CD8-positive, alpha-beta T cell (primary cell): ENCODE measurements at places on chromosomes 13 and 19. TPM values are rescaled to one million over a fixed set of nuclear protein-coding genes. Genes with fewer than 3 reads are reported as not detected.

Gene FFAR2
- not detected for total RNA-seq

Gene PTH2
- not detected for total RNA-seq

Gene KPTN
- 5.4 TPM for total RNA-seq

Gene RYR1
- 0.53 TPM for total RNA-seq

Gene SSC5D
- total RNA-seq: 0.36 TPM

Gene CYP2A6
- total RNA-seq: not detected

Gene ZNF208
- total RNA-seq: 1.1 TPM

Gene HIPK4
- total RNA-seq: not detected

Gene MTMR6
- total RNA-seq: 41.9 TPM

Gene ZNF575
- total RNA-seq: 2.4 TPM

- DNase-seq: no peak
These were observed 2.7 kb downstream of the TNPO2 start for GRCh38 chr19:12720851-12721655.

- peak; percentile 23 for DNase-seq
These were observed 17.7 kb downstream of the NFIX start for GRCh38 chr19:13012690-13013608.

DNA sequence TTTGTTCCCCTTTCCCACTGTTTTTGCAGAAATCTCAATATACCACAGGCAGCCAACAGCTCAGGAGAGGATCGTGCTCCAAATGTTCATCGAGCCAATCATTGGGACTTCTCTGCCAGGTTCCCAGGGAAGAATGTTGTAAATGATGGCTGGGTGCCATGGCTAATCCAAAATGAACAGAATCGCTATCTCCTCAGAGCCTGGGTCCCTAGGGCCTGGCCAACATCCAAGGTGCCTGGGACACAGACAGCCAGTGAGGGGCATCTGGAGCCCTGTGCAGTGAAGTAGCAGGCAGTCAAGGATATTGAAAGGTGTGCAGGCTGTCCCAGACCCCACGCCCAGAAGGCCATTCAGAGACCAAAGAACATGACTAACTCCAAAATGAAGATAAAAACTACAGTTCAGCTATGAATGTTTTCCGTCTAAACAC is 37.8 kb downstream of the BRD4 start:
- no peak for DNase-seq

DNA sequence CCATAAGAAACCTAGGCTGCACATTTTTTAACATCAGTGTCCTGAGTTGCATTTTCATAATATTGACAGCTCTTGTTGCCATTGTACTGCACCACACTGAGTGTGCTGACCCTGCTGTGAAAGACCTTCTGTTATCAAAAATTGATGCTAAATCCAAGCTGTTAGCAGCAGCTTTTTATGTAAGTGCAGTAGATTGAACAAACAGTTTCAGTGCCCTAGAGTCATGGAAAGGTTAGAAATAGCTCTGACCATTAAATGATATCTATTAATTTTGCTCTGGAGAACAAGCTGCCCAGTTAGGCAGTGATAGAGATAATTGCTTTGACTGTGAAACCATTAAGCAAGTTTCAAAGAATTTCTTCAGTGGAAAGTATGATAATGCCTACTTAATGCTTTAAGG is 1289.2 kb upstream of the PCDH20 start:
- no peak for DNase-seq

DNA sequence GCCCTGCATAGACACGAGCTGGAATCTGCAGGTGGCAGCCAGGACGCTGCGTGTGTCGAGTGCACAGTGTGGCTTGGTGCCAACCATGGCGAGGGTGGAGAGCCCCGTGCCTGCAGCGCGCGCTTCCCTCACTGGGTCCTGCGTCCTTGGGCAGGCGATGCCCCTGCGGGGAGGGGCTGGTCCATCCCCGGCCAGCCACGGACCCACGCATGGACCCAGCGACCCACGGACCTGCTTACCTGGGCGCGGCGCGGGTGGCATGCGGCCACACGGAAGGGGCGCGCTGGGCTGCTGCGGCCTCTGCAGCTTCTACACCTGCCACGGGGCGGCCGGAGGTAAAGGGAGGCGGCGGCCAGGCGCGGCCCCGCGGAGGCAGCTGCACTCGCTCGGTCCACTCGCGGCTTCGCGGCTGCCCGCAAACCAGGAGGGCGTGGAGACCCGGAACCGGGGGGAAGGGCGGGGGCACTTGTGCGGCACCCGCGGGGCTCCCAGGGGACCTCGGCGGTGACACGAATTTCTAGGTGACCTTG is 569 bp upstream of the MCF2L start:
- peak; percentile 18 for DNase-seq

DNA sequence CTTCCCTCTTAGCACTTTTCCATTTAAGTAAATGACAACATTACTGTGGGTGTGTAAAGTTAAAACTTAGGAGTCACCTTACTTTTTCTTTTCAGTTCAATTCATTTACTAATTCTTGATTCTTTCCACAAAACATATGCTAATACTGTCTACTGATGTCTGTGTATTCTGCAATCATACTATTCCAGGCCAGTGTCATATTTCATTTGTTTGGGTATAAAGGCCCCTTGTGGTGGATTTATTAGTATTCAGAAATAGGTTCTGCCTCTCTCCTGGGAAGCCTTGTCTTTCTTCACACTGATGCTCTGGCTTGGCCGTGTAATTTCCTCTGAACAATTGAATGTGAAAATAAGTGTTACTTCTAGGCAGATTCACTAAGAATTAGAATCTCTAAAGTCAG is 621.9 kb upstream of the SPRY2 start:
- DNase-seq: no peak

- DNase-seq: no peak
These were observed 40.5 kb downstream of the KLF12 start for GRCh38 chr13:74093691-74094090.

DNA sequence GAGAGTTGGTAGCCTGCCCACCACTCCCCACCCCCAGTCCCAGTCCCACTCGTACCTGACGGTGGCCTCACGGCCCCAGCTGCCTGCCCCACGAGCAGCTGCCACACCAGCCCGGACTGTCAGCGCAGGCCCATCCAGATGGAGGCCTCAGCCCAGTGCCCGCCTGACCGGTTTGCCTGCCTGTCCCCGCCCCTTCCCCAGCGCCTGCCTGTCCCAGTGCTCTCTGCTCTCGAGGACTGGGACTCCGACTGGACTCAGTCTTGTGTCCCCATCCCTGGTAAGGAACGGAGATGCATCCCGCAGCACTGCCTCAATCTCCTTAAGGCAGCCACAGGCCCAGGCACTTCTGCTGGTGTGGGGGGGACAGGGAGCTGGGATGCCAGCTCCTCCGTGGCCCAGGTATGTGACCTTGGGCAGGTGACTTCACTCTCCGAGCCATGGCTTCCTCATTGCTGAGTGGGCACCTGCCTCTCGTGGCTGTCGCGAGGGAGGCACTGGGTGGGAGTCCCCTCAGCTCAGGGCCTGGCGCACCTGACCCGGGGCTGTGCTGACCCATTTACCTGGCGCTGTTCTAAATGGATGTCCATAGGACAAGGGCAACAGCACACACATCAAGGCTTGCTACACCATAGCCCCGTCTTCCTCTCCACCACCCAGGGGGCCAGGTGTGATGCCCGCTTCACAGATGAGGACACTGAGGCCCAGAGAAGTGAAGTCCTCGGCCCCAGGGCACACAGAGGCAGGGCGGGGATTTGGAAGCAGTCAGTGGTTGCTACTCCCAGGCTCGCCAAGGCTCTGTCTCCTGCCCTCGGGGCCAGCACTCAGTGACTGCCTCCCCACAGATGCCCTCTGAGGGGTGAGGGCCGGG is at the start of gene NKPD1:
TSS of gene NKPD1 (minus strand) at position 113 of the 868 bp plus-strand sequence. CDS start 832 bp downstream, outside the sequence.
- DNase-seq: no peak

GRCh38 chr13:53694814-53695532 is 666.4 kb downstream of the OLFM4 start:
- no peak for DNase-seq

- DNase-seq: no peak
These were observed 53.1 kb downstream of the ATP7B start for GRCh38 chr13:51958217-51958547.

DNA sequence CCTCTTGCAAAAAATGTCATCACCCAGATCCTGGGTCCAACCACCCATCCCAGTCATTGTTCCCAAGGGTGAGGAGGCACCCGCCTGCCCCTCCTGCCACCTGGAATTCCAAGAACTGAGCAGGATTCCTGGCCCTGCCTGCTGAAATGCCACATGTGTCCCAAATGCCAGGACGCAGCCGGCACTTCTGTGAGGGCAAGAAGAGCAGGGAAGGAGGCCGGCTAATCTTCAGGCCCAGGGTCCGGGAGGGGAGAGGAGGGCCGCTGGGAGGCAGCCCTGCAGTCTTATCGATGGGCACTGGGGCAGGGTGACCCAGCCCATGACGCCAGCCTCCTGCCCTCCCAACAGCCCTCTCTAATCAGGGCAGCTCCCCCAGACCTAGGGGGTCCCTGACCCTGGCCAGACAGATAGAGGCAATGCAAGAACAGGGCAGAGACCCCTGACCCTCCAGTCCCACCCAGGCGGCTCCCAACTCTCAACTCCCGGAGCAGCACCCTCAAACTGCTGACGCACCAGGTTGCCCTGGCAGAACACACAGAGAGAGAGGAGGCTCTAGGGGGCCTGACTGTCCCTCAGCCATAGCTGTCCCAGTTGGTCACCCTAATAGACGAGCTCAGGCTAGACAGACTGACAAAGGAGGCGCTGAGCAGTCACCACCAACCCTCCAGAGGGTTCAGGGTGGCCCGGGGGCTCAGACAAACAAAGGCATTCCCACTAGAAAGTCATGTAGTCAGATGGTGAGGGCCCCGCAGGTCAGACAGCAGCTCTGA is 1.5 kb downstream of the MFSD12 start:
- DNase-seq: no peak

DNA sequence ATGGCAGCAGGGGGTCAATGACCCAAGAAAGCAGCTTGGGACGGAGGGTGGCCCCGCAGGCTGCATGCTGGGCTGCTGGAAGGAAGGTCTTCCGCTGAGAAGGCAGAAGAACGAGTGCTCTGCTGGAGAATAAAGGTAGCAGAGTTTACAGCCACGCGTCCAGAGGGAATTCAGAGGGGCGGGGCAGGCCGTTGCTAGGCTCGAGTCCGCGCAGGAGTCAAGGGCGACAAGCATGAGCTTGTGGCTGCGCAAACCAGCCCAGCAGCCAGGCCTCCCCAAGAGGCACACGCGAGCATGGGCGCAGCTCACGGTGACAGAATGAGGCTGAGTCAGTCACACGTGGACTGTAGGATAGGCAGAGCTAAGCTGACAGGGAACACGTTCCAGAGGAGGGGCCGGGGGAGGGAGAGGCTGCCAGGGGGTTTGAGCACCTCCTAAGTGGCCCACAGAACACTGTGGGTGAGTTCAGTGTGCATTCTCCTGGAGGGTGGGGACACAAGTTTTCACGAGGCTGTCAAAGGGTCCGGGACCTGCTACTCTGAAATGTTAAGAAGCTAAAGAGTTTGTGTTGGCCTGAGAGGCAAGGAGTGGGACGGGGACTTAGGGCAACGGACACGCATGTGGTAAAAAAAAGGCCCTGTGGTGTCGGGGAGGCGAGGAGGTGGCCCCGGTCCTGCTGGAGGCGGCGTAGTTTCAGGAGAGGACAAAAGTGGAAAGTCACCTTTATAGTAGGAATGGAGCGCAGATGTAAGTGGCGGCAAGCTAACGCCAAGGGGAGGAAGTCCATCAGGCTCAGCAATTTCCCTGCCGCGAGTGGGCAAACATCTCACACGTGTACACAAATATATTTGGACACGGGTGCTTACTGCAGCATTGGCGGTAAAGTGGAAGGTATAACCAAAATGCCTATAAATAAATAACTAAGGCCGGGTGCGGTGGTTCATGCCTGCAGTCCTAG is 17.7 kb downstream of the RFX2 start:
- DNase-seq: no peak

GRCh38 chr19:56637976-56638555 is 4.9 kb upstream of the SMIM17 start:
- no peak for DNase-seq

GRCh38 chr13:35889560-35889959 is 241.6 kb downstream of the DCLK1 start:
- DNase-seq: no peak

GRCh38 chr13:95201814-95202651 is 99.2 kb downstream of the ABCC4 start:
- DNase-seq: no peak

DNA sequence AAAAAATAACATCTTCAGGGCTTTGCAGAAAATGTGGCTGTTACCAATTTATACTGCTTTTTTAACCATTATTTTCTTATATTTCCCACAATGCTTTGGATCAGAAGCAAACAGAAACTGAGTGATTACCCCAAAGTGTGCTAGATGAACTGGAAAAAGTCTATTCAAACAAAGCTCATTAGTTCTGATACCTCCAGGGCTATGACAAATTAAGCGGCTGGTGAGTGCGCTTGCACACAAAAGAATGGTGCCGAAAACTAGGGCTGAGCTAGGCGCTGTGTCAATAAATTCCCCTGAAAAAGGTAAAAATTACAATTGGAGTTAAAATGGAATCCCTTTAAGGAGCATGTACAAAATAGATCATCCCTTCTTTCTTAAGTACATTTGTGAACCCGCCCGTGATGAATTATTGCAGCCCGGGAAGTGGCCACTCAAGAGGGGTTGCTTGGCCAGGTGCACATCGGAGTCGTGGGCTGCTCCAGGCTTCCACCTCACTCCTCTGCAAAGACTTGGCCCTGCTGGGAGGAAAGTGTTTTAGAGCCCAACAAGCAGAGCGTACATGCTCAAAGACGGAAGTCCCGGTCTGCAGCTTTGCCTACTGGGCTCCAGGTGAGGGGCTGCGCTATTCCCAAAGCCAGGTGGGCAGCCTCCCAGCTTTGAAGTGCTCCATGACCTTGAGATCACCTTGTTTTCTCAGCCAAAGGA is 164.0 kb upstream of the ZNF507 start:
- DNase-seq: no peak

GRCh38 chr13:103056008-103056407 is 10.2 kb downstream of the SLC10A2 start:
- DNase-seq: no peak

DNA sequence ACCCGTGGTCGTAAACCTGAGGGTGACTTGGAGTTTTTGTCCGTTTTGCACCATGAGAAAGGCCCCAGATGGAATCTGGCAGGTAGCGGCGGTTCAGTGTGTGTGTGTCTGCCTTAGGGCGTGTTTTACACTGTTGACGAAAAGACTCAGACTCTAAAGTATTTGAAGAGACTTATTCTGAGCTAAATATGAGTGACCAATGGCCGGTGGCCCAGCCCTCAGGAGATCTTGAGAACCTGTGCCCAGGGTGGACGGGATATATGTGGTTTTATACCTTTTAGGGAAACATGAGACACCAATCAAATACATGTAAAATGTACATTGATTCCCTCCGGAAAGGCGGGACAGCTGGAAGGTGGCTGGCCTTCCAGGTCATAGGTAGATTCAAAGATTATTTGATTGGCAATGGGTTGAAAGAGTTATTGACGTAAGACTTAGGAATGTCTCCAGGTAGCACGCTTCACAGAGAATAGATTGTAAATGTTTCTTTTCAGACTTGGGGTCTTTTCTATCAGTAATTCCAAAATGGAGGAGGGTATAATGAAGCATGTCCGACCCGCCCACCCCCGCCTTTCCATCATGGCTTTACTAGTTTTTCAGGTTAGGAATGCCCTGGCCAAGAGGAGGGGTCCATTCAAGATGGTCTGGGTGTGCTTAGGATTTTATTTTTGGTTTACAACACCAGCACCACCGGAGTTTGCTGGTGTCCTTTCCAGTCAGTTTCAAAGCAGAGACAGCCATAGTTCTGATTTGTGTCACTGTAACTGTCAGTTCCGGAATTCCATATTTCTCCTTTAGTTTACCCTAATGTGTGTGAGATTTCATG is 1.0 kb upstream of the ZNF529 start:
- no peak for DNase-seq

- DNase-seq: no peak
These were observed 849 bp downstream of the GAS6 start for GRCh38 chr13:113862931-113863523.
